ENCODE measurements at places on chromosomes 6 and 20. TPM values are rescaled to one million over a fixed set of nuclear protein-coding genes. Genes with fewer than 3 reads are reported as not detected.

DNA sequence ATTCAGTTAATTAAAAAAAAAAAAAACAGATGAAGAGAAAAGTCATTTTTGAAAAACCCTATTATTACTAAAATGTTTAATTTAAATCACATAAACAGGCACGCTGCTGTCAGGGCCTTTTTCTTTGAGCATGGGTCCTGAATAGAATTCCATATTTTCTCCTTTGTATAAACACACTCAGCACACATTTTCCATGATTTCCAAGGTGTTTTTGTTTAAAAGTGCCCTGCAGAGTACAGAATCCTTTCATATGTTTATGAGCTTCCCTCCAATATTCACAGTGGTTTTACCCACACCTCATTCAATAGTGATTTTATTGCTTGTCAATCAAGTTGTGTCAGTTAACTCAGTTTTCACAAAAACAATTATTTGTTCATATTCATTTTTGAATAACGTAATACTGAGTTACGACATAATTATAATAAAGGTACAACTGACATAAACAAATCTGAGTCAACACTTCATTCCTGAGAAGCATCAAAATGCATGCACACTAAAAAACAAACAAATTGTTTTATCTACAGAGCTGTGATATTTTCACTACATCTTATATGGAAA, 15.2 kb downstream of the SLC35B3 start:
- no peak for DNase-seq

DNA sequence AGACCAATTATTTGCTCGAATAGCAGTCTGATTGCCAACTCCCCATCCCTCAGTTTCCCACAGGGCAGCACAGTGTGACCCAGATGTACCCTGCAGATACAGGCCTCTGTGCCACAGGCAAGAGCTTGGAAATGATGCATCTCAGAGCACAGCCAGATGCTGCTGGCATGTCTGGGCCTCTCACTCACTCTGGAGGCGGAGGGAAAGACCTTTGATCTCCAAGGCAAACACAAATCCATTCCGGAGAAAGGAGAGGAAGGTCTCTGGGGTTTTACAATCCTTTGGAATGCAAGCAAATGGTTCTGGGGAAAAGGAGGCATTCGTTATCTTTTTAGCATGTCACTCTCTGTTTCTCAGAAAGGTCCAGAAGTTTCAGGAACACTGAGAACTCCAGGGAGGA, 74.2 kb downstream of the RIOK1 start:
- DNase-seq: no peak

GRCh38 chr6:163406366-163406765, 8.2 kb upstream of the QKI start:
- no peak for DNase-seq

- no peak for DNase-seq
These were observed 113.3 kb downstream of the CDKAL1 start for GRCh38 chr6:20647585-20647984.

- no peak for DNase-seq
These were observed 73.1 kb downstream of the PTCHD4 start for GRCh38 chr6:48037946-48038345.

- no peak for DNase-seq
These were observed 23.6 kb downstream of the IL17A start for GRCh38 chr6:52209770-52210169.

- no peak for DNase-seq
These were observed 2.8 kb downstream of the CPNE1 start for GRCh38 chr20:35661908-35662307.

- DNase-seq: no peak
These were observed 16.4 kb downstream of the RBM38 start for GRCh38 chr20:57407541-57407956.

DNA sequence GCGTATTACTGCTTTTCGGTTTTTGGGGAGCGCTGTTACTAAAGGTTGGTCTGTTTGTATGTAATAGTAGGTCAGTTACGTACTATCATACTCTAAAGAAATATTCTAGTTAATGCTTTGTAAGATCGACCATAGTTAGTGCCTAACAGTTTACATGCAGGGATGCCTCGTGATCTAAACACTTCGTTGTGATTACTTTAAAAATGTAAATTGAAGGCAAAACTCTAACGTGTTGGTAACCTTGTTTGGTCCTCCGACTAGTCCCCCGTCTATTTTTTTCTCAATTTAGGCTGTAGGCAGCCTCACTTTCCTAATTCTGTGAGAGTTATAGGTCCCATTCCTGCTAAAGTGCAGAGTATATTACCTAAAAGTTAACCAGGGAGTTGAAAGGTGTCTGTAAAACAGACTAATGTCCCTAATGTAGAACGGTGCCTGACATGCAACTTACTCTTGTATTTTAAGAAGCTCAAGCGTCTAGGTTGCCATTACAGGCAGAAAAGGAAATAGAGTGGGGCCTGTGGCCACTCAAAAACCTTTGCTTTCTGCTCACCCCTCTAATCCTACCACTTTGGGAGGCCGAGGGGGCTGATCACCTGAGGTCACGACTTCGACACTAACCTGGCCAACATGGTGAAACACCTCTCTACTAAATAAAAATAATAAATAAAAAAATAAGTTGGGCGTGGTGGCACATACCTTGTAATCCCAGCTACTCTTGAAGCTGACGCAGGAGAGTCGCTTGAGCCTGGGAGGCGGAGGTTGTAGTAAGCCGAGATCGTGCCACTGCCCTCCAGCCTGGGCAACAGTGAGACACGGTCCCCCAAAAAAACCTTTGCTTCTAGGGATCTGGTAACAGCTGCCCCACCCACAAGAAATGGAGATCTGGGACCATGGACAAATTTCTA, 37.8 kb downstream of the HFE start:
- DNase-seq: no peak

DNA sequence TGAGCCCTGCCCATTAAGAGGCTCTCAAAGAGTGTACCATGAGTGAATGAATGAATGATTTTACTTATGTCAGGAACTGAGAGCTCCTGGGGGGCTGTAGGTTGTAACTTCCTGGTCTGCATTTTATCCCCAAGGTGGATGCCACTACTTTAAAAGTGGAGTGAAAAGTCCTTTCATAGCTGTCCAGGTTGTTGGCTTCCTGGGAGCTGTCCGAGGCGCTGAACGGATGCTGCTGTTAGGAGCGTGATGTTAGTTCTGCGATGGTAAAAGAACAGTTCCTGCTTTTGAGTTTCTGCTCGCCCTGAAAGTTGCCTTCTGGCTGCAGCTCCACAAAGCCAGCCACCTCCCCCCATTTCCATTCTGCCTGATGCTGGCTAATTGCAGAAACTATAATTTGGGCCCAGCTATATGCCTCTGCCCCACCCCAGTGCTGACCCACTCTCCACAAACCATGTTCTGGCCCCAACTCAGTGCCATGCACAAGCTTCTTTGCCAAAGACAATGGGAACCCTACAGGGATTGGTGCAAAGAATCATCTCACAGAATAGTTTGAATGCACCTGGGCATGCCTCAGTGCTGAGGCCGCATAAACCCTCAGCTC, 330.9 kb upstream of the CDH4 start:
- peak; percentile 65 for DNase-seq

- no peak for DNase-seq
These were observed 60.0 kb downstream of the JARID2 start for GRCh38 chr6:15305909-15306308.

DNA sequence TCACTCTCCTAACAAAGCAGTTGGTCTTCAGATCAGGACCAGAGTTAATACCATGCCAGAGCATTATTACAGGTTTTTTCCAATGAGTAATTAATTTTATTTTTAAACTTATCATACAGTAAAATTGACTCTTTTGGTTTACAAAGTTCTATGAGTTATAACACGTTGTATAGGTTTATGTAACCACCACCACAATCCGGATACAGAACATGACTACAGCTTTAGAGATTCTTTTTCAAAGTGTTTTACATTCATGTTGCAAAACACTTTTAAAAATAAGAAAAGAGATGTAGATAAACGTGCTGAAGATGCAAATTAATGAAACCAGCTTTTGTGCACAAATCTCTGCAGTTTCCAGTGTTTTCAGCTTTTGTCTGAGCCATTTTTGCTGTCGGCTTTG, 1.5 kb upstream of the TPBG start:
- no peak for DNase-seq

GRCh38 chr6:70315079-70315751, 12.3 kb upstream of the COL9A1 start:
- no peak for DNase-seq

DNA sequence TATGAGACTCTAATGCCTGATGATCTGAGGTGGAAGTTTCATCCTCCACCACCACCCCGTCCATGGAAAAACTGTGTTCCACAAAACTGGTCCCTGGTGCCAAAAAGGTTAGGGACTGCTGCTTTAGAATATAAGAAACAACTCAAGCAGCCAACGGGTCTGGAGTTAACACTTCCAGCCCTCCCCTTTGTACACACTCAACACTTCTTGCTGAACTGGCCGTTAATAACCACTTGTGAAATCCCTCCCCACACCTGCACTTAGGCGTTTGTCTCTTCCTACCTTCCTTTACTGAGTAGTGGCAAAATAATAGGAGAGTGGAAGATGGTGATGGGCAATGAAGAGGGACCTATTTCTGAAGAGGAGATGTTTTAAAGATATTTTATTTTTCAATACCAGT, 10.5 kb downstream of the SAYSD1 start:
- no peak for DNase-seq

DNA sequence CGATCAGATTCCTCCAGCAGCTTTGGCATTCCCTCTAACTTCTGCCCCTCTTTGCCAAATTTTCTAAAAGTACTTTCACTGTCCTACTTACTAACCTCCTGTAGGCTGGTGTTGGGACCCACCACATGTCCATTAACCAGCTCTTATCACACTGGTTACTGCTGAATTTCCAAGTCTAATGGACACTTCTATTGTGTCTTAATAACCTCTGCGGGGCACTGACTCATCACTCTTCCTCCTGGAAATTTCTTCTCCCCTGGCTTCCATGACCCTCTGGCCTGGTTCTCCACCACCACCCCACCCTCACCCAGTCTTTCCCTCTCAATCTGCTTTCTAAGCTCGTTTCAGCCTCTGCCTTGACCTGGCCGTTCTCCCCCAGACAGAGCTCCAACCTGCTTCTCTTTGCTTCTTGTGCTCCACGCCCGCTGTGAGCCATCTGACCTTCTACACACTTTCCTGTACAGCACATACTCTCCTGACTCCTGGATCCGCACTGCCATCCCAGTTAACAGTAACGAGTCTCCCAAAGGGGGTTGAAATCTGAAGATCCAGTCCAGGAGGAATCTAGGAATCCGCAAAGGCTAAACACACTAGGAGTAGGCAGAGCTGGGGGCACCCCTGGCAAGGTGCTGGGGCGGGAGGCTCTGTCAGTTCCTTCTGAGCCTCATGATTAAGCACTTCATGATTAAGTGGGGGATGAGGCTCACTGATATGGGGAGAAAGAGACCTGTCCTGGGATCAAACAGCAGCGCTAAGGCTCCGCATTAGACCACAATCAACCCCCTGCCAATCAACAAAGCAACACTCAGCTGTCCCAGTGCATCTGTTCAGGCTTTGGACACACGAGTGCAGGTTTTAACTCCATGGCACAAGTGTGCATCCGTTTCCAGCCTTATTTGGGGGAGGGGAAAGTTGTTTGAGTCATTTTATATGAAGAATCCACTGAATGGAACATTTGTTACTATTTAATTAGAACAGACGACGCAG, 146.3 kb downstream of the LY86 start:
- DNase-seq: no peak

DNA sequence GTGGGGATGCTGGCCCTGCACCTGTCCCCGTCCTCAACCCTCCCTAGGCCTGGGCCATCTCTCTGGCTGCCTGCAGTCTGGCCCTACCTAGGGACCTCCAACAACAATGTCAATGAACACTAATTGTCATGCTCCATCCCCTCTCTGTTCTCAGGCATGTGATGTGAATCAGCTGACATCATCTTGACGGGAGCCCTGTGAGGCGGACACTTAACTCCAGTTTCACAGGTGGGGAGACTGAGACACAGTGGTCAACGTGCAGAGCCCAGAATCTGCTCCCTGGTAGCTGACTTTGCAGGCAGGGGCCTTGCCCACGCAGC, 762 bp upstream of the TCEA2 start:
- no peak for DNase-seq

GRCh38 chr6:96104910-96105309, 89.1 kb downstream of the FUT9 start:
- no peak for DNase-seq

DNA sequence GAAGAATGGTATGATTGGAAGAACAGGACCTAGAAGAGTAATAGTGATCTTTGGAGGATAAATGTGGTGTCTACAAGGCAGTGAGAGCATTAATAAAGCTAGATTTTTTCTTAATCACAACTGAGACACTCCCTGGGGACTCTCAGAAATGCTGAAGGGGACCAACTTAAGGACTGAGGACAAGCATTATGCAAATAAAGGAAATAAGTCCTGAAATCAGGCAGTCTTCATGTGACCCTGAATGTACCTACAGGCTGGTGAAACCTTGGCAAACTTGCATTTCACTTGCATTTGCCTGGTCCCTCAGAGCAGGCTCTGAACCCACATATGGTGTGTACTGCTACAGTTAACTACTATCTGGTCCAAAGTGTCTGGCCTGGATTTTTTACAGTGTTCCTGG, 19.3 kb upstream of the TTK start:
- DNase-seq: no peak

DNA sequence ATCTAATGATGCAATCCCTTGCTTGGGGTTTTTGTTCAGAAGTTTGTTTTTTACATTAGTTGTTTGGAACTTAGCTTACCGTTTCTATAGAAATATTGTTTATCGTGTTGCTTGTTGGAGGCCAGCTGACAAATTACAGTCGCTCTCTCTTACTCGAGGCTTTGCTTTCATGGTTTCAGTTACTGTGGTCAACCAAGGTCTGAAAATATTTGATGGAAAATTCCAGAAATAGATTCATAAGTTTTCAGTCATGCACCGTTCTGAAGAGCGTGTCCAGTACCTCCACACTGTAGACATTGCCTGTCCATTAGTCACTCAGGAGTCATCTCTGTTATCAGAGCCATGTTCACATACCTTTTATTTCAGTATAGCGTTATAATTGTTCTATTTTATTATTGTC, 47.9 kb downstream of the DEK start:
- no peak for DNase-seq

DNA sequence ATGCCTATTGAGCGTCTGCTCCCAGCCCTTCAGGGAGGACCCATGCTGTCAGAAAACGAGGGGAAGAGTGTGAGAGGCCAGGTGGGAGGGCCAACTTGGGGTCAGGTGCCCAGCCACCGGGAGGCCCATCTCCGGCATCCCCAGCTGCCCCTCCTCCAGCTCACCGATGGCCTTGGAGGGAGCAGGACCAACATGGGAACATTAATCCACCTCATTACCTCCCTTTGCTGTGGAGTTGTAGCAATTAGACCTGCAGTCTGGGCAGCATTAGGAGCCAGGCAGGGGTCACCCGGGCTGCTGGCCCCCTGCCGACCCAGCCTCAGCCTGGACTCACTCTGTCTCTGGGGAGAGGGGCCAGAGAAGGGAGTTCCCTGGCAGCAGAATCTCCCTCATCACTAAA, 25.1 kb downstream of the DLGAP4 start:
- no peak for DNase-seq

- no peak for DNase-seq
These were observed 45.7 kb upstream of the TSHZ2 start for GRCh38 chr20:52926505-52926904.

GRCh38 chr6:97805596-97805995, 522.6 kb upstream of the MMS22L start:
- no peak for DNase-seq

GRCh38 chr6:155177363-155177961, 86.4 kb upstream of the CLDN20 start:
- DNase-seq: peak; percentile 65

The OR12D3 gene
- not detected for total RNA-seq

The SMLR1 gene
- not detected for total RNA-seq

The PRSS35 gene
- total RNA-seq: 3.9 TPM

The POPDC3 gene
- total RNA-seq: 0.86 TPM

The SLC32A1 gene
- total RNA-seq: 0.09 TPM
